ENCODE measurements at places on chromosomes 3 and 15. TPM values are rescaled to one million over a fixed set of nuclear protein-coding genes. Genes with fewer than 3 reads are reported as not detected.

DLL4 gene
- 0.16 TPM for total RNA-seq

ETV5 gene
- total RNA-seq, result 4.6 TPM

ERC2 gene
- not detected for total RNA-seq

SNURF gene
- 20.7 TPM for total RNA-seq

ARID3B gene
- total RNA-seq, result 56.4 TPM

TNIK gene
- total RNA-seq, result 119 TPM

WDR49 gene
- total RNA-seq, result 1.9 TPM

DNA sequence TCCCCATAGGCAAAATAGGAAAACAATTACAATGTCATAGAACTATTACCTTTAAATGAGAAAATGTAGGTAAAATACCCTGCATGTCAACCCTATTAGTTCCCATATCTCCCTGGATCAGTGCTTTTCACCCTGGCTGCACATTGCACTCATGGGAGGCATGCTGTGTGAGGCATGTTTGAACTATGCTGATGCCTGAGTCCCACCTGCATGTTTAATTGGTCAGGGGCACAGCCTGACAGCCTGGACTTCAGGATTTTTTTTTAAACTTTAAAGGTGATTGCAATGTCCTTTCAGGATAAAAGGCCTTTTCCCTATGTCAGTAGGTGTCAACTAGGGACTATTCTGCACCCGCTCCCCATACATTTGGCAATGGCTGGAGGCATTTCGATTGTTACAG is 136.0 kb upstream of the NR2E3 start:
- DNase-seq, result no peak

DNA sequence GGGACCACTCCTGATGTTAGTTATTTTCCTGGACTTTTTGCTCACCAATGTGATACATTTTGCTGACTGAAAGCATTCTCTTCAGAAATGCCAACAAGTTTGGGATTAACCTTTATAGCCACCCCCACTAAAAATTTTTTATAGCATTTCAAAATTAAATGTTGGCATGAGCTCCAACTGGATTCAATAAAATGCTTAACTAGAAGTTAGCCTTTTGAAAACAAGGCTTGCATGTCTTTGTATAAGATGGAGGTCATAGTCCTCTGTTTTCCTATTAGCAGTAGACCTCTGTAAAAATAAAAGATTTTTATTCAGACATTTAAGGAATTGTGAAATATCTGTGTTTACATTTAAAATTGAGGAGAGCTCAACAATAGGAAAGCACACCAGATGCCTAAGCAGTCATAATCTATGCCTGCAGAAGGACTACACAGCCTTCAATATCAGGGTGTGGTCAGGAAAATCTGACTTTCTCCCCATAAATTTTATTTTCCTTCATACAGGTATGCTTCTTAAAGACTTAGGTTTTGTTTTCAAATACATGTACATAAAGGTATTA is 87.2 kb downstream of the DNAJC13 start:
- no peak for DNase-seq

DNA sequence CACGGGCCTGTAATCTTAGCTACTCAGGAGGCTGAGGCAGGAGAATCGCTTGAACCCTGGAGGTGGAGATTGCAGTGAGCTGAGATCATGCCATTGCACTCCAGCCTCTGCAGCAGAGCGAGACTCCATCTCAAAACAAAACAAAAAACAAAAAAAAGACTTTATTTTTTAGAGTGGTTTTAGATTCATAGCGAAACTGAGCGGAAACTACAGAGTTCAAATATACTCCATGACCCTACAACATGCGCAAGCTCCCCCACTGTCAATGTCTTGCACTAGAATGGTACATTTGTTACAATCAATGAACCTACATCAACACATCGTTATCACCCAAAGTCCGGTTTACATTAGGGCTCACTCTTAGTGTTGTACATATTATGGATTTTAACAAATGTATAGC is 2.2 kb upstream of the CRTAP start:
- DNase-seq, result no peak

- DNase-seq, result no peak
Measured at GRCh38 chr3:146162561-146162960, 1.6 kb upstream of the PLOD2 start.

GRCh38 chr3:116425126-116425525 is 20.2 kb downstream of the LSAMP start:
- DNase-seq, result no peak

DNA sequence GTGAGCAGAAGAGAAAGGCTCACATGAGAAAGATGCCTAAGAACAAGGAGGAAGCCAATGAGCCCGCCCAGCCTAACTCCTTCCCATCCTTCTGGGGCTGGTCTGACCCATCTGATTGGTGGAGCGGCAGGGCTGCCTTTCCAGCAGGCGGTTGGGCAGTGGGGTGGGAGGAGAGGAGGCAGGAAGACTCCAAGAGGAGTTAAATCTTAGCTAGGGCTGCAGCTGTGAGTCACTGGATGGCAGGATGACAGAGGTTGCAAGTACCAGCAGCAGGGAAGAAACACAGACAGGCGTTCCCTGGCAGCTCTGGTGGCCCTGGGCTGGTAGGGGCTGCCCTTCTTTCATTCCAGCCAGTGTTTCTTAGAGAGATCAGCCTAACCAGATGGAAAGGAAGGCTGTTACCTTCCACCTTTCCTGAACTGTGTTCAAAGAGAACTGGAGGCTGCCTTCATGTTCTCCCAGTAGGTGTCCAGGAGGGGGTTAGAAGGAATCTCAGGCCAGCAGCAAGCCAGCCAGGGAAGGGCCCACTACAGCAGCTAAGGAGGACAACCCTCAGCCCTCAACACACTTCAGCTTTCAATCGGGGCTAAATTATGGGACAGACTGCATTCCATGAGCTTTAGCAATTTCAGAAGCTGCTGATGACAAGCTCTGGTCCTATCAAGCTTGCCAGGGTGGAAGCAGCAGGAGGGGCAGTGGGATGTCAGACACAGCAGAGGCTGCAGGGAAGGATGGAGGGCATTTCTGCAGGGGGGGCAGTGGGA is 50.3 kb downstream of the CHSY1 start:
- DNase-seq, result no peak

DNA sequence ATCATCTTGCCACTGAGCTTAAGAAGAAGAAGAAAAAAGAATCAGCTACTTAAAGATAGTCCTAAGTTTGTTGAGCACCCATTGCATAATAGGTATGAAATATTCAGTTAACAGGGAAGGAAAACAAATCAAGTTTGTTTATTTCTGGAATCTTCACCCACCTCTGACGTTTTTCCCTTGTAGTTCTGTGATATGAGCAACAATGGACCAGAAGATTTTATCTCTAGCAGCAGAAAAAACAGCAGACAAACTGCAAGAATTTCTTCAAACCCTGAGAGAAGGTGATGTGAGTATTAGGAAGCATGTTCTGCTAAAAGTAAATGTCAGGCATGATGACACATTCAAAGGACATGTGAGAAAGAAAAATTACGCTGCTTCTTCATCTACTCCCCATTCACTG is 3.7 kb downstream of the FANCI start:
- DNase-seq, result no peak

DNA sequence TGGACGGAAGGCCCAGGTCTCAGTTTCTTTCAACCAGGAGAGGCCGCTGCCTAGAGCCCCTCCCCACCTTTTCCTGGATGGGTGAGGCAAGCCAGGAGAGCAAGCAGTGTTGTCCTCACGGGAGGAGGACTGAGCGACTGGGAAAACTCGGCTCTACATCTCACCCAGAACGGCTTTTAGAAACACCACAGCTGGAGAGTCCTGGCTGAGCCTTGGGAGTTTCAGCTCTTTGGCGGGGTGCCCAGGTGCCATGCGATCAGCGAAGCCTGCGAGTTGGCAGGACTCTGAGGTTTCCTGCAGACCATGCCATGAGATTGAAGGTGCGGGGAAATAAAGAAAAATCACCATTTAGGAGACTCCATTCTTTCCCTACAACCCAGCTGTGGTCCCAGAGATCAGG is 26.0 kb downstream of the PPCDC start:
- no peak for DNase-seq

DNA sequence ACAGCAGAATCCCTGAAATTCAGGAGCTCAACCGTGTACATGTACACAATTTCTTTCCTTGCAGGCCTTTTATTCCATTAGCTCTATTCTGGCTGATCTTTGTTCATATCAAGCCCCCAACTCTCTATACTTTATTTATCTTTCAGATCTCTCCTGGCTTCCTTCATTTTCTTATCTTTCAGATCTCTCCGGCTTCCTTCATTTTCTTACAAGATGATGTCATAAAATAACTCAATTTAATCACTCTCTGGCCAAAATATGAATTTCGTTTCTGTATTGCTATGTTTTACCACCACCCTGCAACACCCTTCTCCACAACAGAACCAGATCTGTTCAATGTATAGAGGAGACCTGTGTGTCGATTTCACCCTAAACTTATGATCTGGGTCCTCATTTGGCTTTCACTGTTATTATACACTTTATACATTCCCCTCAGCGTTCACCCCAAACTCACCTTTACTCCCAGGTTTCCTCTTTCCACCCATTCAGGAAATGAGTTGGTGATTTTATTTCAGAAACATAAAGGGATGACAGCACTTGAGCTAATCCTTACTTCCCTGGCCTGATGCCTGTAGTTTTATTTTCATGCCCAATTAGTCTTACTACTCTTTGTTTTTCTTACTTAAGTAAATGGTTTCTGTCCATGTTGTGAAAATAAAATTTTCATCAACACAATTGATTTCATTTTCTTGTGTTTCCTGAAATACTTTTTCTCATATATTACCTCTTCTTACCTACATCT is 195.5 kb downstream of the BCHE start:
- no peak for DNase-seq

DNA sequence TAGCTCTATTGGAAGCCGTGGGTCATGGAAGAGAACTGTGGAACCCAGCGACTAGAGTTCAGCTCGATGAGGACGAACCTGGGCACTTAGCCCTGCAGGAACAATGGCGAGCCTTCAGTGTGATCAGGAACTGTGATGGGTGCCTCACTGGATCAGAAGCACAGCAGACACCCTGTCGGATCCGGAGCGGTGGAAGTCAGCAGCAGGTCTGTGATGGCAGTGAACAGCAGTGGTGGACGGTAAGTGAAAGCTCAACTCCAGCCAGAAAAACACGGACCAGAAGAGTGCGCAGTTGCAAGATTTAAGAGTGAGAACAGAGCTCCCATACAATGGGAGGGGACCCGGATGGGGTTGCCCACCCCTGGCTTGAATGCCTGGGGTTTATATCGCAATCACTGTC is 282.2 kb downstream of the NSUN3 start:
- DNase-seq, result no peak

DNA sequence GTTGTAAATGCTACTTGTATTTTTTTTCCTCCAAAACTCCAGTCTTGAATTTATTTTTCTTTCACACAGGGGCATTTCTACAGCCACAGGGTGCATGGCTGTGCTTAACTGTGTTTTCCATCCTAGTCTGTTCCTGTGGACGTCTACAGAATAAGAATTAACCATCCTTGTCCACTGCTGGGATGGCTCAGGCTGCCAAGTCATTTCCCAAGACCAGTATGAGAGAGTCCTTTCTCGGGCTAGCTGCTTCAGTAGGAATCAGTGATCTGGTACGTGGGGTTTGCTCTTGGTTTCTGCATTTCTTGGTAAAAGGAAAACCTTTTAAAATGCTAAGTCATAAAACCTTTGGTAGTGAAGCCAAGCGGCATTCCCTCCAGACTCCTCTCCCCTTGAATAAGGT is 29.8 kb downstream of the CHDH start:
- DNase-seq, result no peak

DNA sequence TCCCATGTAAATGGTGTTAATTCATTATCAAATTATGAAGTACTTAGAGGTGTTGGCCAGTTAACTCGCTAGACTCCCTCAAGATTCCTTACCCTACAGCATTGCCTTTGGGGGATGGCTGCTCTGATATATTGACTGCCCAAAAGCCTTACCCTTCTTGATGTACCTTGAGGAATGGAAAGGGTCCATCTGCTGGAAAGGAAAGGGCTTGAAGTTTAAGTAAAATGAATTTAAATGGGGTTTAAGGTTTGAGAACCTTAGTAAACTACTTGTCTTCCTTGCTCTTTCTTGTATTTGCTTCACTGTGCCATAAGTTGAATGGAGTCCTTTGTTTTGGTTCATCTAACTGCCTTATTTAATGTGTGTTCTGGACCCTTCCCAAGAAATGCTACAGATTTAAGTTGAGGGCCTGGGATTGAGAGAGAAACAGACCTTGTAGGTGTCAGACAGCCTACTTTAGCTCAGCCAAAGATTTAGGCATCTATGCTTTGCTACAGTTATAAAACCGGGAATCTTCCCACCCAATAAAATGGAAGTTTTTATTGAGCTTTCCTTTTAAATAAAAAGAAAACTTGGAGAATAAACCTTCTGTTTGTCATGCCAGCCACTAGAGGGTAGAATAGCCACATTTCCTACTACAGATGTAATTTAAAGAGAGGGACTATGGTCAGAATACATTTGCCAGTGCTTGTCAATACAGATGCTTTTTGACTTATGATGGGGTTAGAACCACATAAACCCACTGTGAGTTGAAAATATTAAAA is 25.3 kb downstream of the CMSS1 start:
- no peak for DNase-seq

GRCh38 chr3:33875680-33876079 is 77.2 kb downstream of the PDCD6IP start:
- DNase-seq, result no peak

DNA sequence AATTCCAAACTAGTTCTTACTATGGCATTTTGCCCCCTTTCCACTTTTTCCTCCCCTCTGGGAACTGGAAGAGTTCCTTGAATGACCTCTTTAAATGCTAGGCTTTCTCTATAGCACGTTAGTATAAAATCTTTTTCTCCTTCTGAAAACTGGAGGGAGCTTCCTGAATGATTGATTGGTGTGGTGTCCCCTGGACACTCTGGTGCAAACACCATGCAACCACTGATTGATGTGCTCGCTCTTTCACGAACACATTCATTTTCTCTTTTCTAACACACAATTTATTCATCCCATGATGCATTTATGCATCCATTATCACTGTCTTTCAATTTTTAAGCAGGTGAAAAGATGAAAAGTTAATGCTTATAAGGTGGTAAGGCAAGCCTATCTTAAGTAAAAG is 159.1 kb upstream of the NANOGP8 start:
- DNase-seq, result no peak

- no peak for DNase-seq
Measured at GRCh38 chr3:148066802-148067201, 630.9 kb upstream of the AGTR1 start.

DNA sequence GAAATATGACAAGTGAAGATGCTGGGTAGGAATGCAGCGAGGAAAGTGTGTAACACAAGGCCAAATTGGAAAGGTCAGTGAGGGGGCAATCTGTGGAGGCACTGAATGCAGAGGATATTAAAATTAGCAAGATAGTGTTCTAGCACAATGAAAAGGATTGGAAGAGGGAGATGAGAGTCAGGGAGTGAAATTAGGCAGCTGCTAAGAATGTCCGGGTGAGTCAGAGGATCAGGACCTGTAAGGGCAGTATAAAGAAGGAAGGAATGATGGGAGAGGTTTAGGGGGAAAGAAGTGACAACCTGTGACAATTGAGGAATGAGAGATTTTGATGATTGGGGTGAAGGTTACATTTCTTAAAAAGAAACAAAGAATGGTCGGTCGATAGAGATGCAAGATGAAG is 103.5 kb downstream of the UBE3A start:
- no peak for DNase-seq

Data from natural killer cell (primary cell).